Activated CD4-positive, alpha-beta T cell treated with anti-CD3 and anti-CD28 coated beads, Interleukin-2, Interleukin-6, amounts not matched to agents 100 ng/mL and 50 ng/mL, durations not matched to agents 16 hours and 8 hours (primary cell): ENCODE measurements at places on chromosomes 7 and 10.

GRCh38 chr7:20164425-20165145, 52.6 kb downstream of the MACC1 start:
- no peak for DNase-seq

DNA sequence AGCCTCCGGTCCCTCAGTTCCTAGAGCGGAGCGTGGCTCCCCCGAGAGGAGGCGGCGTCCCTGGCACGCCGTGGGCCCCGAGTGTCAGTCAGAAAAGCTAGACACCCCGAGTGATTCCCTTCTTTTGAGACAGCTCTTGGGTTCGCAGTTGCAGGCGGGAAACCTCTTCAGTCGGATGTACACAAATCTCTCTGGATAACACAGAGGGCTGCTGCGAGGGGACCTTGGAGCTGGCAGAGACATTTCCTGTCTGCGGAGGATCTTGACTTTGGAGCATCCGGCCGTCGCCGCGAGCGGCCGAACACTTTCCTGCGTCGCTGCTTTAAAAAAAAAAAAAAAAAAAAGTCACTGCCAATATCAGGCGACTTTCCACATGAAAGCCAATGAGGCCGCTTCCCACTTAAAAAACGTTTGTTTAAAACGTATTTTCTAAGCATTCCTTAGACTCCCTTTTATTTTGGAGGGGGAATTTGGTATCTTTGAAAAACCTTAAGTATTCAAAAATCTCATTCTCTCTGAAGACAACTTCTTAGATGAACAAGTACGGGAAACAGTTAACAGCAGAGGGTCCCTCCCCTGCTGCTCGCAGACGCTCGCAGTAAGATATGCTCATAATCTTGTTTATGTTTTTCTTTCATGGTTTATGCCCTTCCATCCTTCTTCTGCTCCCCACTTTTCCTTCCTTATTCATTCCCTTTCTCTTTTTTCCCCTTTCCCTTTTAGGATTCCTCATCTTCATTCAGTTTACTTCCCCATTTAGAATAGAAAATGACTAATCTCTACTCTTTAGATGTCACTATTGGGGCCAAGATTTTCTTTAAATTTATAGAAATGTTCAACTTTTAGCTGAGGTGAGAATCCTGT, 10.0 kb downstream of the HHEX start:
- peak; percentile 44 for DNase-seq

DNA sequence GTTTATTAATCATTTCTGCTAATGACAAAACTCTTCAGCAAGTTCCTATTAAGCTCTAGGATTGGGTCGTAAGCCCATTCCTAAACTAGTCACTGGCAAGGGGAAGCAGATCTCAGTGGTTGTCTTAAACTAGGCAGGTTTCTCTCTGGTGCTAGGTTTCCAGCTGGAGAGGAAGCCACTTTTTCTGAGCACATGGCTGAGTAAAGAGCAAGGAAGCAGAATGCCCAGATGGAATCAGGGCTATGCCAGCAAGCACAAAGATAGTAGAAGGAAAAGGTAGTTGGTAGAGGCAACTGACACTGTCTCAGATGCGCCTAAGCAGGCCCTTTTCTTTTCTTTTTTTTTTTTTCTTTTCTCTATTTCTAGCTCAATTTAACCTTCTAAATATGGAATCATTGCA, 224.9 kb downstream of the EXOC4 start:
- DNase-seq, result no peak

- no peak for DNase-seq
Measured at GRCh38 chr10:6794441-6794840, 214.4 kb upstream of the PRKCQ start.

GRCh38 chr7:122467661-122468449, 163.3 kb upstream of the FEZF1 start:
- no peak for DNase-seq

GRCh38 chr7:15433151-15433550, 128.7 kb downstream of the AGMO start:
- DNase-seq, result no peak

DNA sequence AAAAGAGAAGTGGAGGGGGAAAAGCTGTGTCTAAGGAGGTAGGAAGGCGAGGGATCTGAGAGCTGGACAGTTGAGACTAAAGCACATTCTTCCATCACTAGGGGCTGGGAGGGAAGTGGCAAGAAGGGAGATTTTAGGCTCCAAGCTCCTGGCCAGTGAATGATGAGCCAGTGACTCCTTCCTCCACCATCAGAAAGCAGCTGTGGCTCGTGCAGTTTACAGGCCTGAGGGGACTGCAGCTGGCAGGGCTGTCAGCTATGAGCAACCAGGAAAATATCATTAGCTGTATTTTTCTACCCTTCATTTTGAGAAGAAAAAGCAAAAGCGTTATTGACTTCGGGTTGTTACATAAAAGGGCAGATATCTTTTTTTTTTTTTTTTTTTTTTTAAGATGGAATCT, 60.7 kb downstream of the GPAM start:
- DNase-seq, result no peak

- DNase-seq, result no peak
Measured at GRCh38 chr10:85604884-85605283, 761.7 kb downstream of the GRID1 start.

GRCh38 chr10:103514244-103514643, 20.7 kb downstream of the NEURL1 start:
- no peak for DNase-seq
